T-helper 2 cell (primary cell): ENCODE measurements at places on chromosomes 6 and 20.

- no peak for DNase-seq
Observed at GRCh38 chr6:80223743-80224212, 117.3 kb downstream of the BCKDHB start.

- no peak for DNase-seq
Observed at GRCh38 chr6:110841266-110841665, 26.0 kb upstream of the CDK19 start.

DNA sequence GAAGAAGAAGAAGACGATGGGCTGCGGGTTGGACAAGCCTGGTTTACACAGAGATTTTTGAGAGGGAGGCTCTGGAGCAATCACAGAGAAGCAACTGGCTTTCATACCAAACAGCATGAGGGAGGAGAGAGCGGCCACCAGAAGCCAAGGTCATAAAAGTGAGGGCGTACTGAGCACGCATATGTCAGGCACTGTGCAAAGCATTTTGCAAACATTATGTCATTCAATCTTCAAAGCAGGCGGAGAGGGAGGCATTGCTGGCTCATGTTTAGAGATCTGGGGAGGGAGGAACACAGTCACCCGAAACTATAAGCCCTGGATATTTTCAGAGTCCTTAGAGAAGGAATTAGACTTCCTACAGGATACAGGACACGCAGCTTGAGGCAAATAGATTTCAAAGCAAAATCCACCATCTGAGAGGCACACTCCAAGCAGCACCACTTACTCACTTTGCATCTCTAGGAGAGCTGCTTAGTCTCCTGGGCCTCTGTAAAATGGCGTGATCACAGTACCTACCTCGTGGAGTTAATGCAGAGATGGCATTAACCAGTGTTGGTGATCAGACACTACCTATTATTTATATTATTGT lies 24.6 kb downstream of the RAMACL start:
- DNase-seq, result no peak

DNA sequence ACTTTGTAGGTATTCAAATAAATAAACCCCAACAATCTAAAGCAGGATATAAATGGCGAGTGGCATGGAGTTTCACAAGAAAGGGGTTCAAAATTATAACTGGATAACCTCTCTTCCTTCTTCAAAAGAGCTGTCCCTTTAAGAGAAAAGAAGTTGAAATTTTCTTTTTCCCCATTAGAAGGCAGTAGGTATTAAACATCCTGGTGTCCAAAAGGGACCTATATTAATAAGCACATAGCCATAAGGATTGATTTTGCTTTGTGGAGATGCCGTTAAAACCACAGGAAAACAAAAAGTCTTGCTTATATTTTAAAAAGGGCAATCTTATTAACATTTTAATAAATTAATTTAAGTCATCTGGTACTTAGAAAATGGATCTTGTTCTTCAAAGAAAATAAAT lies 76.5 kb downstream of the LYRM4 start:
- DNase-seq, result no peak

- no peak for DNase-seq
Observed at GRCh38 chr6:68087399-68088133, 547.5 kb upstream of the ADGRB3 start.

GRCh38 chr6:40290816-40291215 lies 296.3 kb downstream of the LRFN2 start:
- DNase-seq, result no peak

- DNase-seq, result no peak
Observed at GRCh38 chr6:13445005-13445743, 42.2 kb downstream of the GFOD1 start.

GRCh38 chr6:121216928-121217327 lies 117.4 kb downstream of the TBC1D32 start:
- DNase-seq, result no peak

- peak; percentile 73 for DNase-seq
Observed at GRCh38 chr6:144248476-144249301, 36.4 kb upstream of the UTRN start.

- DNase-seq, result no peak
Observed at GRCh38 chr6:108578595-108579327, 18.0 kb downstream of the FOXO3 start.

DNA sequence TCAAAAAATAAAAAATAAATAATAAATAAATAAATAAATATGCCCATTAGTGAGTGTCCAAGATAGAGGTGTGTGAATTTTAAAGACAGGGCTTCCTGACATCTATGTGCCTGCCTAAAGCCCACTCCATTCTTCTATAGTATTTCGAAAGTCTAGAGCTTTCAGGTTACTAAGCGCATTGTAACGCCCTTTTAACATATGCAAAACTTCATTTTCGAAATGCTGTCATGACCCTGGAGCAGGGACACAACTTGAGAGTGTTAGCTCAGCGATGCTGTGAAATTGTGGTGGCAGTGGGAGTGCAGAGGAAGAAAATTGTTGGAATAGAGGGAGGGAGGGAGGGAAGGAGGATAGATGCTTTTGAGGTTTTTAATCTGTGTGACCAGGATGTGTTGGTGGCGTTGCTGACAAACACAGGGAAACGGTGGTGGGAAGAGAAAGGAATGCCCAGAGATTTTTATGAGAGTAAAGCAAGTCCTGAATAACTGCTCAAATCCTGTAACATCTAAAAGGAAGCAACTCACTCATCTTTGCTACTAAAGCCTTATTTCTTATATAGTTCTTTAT lies 169.3 kb downstream of the ARID1B start:
- DNase-seq, result no peak

GRCh38 chr6:80639181-80639629 lies 532.7 kb downstream of the BCKDHB start:
- no peak for DNase-seq

DNA sequence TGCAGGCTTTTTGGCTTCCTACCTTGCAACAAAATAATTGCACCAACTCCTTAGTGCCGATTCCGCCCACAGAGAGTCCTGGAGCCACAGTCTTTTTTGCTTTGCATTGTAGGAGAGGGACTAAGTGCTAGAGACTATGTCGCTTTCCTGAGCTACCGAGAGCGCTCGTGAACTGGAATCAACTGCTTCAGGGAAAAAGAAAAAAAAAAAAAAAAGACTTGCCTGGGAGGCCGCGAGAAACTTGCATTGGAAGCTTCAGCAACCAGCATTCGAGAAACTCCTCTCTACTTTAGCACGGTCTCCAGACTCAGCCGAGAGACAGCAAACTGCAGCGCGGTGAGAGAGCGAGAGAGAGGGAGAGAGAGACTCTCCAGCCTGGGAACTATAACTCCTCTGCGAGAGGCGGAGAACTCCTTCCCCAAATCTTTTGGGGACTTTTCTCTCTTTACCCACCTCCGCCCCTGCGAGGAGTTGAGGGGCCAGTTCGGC lies 420 bp downstream of the SOX4 start:
- peak; percentile 50 for DNase-seq

DNA sequence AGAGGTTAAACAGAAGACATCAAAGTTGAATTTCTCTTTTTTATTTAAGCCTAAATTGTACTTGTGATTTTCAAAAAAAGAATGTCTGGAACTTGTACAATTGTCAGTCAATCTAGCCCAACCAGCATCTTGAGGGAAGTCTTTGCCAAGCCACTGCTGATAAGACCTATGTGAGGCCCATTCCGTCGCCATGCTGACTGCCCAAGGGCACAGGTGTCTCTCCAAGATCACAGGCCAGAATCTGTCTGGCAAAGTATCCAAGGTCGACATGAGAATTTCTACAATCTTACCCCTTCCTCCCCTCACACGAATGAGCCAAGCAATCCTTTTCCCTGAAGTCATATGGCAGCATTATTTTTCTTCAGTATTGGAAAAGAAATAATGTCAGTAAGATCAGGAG lies 614.5 kb downstream of the CBLN4 start:
- DNase-seq, result no peak

DNA sequence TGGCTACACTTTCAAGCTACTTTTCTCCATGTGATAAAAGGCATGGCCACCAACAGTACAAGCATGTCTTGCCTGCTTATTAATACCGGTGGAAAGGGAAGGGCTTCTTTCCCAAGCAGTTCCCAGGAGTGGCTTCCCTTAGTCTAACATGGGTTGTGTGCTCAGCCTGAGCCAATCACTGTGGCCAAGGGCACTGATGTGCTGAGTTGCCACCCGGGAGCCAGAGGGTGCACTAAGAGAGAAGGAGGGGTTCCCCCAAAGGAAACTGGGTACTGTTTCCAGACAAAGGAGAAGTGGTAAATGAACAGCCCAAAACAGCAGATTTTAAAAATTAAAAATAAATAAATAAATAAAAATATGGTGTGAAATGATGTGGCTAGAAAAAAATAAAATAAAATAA lies 68.5 kb downstream of the BANF2 start:
- DNase-seq, result no peak

- DNase-seq, result no peak
Observed at GRCh38 chr20:7346562-7346961, 579.1 kb downstream of the BMP2 start.

- no peak for DNase-seq
Observed at GRCh38 chr6:109964949-109965348, 13.2 kb upstream of the GPR6 start.

DNA sequence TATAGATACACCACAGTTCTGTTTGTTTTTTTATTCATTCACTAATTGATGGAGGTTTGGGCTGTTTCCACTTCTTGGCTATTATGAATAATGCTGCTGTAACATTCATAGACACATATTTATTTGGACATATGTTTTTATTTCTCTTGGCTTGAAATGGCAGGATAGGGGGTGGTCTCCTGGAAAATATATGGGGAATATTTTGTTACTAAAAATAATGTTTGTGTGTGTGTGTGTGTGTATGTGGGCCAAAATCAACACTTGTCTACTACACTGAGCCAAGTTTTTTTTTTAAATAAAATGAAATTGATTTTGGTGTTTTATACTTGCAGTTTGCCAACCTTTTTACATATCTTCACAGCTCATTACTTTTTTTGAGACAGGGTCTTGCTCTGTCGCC lies 264.4 kb upstream of the SULF2 start:
- DNase-seq, result no peak

GRCh38 chr20:23152902-23153301 lies 66.8 kb upstream of the CD93 start:
- no peak for DNase-seq

- DNase-seq, result no peak
Observed at GRCh38 chr6:134631398-134631924, 313.5 kb upstream of the SGK1 start.

DNA sequence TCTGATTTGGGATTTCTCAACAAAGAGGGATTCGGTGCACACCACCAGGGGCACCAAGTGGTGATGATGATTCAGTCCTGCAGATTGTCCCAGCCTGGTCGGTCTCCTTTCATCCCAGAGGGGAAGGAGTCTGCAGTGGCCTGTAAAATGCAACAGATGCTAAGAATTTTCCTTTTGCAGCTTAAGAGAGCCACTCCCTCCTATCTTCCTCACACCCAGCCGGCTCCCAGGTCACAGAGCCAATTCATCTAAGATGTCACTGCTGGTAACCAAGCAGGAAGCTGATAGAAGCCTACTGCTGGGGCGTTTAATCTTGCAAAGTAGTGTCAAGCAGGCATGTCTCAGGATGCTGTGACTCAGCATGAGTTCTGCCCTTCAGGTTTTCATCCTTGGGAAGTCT lies 203.8 kb upstream of the LRFN2 start:
- DNase-seq, result no peak

DNA sequence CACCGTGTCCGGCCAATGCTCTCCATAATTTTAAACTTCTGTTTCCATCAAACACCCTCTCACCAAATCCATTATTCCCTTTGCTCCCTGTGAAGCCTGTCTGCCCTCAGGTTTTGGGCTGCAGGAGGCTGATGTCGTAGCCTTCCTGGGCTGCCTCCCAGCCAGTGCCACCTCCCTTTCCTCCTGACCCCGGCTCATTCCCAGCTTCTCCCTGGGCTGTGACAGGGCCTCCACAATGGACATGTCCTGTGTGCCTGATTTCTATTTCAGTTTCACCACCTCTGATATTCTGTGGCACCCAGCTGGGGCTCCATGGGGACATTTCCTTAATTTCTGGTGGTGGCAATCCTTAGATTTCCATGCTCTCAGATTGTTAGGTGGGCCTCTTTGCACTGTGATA lies 28.8 kb downstream of the IL20RA start:
- no peak for DNase-seq

- no peak for DNase-seq
Observed at GRCh38 chr6:6395581-6396197, 75.2 kb upstream of the F13A1 start.

- no peak for DNase-seq
Observed at GRCh38 chr20:11035211-11035610, 361.4 kb upstream of the JAG1 start.

DNA sequence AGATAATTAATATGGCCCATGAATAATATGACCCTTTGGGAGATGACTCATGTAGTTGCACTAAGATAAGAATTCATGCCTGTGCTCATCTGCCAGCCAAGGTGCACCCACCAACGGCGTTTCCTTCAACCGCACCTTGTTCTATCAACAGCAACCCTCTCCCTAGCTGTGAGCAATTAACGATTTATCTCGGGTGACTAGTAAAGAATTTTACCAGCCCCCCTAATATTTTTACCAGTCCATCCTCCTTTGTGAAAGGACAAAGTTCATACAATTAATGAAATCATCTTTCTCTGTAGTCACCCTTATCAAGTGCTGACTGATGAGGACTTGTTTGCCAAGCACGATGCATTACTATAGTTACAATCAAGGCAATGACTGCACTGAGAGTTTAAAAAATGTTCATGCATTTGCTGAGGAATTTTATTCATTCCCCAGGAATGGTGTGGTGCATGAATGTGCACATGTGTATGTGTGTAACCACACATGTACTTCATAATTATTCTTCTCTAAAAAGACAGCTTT lies 118.7 kb downstream of the SMOC2 start:
- DNase-seq, result no peak

- DNase-seq, result no peak
Observed at GRCh38 chr6:6557886-6558285, 30.6 kb upstream of the LY86 start.
